NCI-H146 (cell line): ENCODE measurements at places on chromosomes 7 and 10.

GRCh38 chr7:129825209-129825970 lies 127.4 kb downstream of the UBE2H start:
- DNase-seq = peak; percentile 95

DNA sequence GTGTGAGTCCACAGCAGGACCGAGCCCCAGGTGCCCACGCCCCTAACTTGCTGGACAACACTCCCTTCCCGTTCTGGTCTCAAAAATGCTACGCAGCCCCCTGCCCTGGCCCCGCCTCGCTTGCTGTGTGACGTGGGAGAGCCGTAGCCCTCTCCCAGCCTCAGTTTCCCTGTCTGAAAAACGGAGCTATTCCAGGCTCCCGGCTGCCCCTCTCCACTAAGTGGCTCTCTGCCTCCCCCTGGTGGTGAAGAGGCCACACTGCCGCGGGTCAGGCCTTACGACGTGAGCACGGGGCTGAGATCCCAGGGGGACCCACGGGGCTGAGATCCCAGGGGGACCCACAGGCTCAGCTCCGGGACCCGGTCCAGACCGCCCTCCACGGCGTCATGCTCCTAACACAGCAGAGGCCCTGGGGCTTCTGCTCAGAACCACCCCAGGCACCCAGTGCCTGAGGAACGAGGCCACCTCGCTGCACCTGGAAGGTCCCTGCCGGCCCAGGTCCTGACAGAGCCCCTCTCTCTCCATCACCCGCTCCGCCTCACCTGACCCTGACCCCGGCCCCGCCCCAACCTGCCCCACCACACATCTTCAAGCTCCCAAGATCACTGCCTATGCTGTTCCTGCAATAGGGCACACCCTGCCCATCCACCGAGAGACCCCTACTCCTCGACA lies 26.7 kb downstream of the MICALL2 start:
- peak; percentile 51 for DNase-seq

- peak; percentile 37 for DNase-seq
Measured at GRCh38 chr7:103795787-103796186, 193.7 kb downstream of the RELN start.

GRCh38 chr7:97145068-97145467 lies 27.6 kb downstream of the SDHAF3 start:
- DNase-seq = peak; percentile 26

DNA sequence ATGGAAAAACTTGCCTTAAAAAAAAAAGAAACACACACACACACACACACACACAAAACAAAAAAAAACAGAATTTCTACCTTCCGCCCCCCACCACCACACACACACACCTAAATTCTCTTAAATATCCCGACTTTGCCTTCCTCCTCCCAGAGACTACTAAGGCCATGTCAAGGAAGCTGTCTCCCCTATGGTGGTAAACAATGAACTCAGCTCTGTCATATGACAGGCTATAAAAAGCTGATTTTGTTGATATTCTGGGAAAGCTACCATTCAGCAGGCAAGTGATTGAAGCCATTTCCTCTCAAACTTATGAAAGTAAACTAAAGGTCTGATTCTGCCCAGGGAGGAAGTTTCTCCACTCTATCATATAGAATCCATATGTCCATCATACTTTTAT lies 471.0 kb downstream of the GFRA1 start:
- no peak for DNase-seq

DNA sequence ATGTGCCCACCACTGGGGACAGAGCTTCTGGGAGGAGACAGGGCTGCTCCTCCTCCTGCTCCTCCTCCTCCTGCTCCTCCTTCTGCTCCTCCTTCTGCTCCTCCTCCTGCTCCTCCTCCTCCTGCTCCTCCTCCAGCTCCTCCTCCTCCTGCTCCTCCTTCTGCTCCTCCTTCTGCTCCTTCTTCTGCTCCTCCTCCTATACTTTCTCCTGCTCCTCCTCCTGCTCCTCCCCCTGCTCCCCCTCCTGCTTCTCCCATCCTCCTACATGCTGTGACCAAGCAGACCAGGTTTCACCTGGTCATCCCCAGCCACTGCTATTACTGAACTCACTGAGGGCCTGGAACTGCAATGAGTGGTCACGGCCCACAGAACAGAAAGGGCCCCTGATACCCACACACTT lies 154.0 kb upstream of the PPP2R2D start:
- no peak for DNase-seq

DNA sequence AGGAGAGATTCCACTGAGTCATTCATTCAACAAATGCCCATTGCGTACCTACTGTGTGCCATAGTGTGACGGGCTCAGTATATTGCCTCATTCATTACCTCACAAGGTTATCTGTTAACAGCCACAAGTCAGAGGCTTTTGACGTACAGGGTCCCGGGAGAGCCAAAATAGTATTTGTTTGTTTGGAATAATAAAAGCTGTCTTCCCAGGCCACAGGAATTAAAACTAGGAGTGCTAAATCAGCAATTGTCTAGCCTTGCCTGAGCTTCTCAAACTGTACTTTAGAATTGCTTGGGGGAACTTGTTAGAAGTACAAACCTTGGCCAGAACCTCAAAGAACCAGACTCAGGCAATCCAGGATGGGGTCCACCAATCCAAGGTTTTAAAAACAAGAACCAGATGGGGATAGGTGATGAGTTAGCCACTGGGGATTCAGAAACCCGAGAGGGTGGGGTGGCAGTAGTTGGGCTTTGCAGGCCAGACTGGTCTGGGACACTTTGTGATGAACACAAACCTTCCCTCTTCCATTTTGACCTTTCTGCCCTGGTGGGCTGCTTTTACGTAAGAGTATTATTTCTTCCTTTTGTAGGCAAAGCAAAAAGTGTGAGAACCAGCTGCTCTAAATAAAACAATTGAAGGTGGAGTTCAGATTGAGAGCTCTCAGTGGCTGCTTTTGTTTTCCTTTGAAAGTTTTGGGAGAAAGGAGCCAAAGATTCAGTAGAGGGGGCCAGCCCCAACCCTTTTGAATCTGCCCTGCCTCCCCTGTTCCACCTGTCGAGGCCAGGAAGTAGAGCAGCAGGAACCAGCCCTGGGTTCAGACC lies 113.0 kb upstream of the ANLN start:
- no peak for DNase-seq

DNA sequence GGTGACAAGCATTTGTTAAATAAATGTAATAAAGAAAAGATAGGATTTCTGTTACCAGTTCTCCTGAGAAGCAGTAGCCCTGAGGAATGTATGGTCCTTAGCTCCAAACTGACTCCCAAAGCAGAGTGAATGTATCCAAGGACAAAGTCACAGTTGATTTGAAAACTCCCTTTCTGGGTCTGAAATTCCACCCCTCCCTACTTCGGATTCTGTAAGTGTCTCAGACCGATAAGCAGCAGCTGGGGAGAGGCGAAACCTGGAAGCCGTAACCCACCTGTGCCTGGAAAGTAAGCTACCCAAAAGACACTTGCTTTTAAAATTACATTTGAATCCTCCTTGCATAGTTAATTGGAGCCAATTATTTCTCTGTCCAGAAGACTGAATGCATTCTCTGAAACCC lies 122.9 kb upstream of the FRMD4A start:
- no peak for DNase-seq

- DNase-seq = no peak
Measured at GRCh38 chr7:23003505-23004246, 10.3 kb downstream of the HYCC1 start.

DNA sequence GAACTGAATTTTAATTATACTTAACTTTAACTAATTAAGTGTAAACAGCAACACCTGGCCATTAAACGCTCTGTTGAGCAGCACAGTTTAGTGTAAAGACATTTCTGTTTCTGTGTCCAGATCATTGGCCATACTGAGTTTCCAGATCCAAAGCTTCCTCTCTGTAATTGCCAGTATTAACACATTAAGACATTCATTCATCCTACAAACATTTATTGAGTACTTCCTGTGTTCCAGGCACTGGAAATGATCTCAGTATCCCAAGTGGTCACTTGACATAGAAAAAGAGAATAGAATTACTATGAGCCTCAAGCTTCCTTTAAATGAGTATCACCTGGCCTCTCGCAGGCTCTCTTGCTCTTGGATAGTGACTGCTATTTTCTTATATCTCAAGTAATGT lies 618.1 kb downstream of the SORCS3 start:
- no peak for DNase-seq

GRCh38 chr10:7787150-7787856 lies 490 bp downstream of the KIN start:
- DNase-seq = no peak

- peak; percentile 25 for DNase-seq
Measured at GRCh38 chr7:43439631-43440401, 143.1 kb upstream of the STK17A start.

GRCh38 chr10:124978376-124978725 lies 36.4 kb downstream of the ZRANB1 start:
- DNase-seq = no peak

DNA sequence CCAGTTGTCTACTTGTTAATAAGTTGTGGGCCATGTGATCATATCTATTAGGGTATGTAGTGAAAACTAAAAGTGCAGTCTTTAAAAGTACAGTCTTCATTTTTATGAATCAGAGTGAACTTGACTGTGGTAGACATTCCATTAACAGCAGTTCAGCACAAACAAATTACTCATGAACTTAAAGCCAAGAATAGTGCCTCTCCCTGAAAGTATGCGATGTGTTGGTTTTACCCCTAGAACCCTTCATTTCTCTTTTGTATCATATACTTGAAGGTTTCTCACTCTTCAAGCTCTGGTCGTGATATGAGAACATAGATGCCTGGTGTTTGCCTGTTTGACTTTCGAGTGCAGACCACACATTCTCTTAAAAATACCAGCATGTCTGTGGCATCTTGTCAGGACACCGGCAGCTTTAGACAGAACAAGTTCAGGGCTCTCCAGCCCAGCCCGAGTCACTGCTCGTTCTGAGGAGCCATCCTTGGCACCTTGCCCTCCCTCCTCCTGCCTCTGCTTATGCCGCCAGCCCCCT lies 159.3 kb downstream of the LCOR start:
- DNase-seq = no peak

- peak; percentile 69 for DNase-seq
Measured at GRCh38 chr7:106178593-106179134, 66.6 kb upstream of the SYPL1 start.

GRCh38 chr7:55515569-55516279 lies 56.6 kb downstream of the VOPP1 start:
- no peak for DNase-seq

DNA sequence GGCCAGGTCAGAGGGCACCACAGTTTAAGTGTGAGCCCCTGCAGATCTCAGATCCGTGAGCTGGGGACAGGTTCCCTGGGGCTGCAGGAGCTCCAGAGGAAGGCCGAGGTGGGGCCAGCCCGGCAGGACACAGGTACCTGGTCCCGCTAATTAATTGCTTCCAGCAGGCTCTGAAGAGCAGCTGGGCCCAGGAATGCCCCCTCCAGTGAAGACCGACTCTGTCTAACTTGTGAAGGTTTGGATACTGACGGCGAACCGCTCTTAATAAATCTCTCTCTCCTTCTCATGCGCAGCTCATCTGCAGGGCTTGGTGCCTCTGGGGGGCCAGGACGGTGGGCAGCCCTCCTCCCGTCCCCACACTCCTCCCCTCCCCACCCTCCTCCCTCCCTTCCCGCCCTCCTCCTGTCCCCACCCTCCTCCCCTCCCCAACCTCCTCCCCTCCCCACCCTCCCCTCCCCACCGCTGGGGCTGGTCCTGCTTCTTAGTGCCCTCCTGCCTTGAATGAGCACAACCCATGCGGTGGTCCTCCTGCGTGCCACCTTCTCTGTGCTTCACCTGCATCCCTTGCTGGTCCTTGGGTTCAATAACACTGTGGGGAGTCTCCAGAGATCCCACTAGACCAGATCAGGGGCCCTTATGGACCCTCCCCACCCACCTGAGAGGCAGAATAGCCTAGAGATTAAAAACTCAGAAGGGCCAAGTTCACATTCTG lies 38.3 kb downstream of the PDGFA start:
- no peak for DNase-seq

- no peak for DNase-seq
Measured at GRCh38 chr10:71233482-71233892, 21.1 kb downstream of the UNC5B start.

- DNase-seq = no peak
Measured at GRCh38 chr7:35699796-35700305, 4.9 kb upstream of the HERPUD2 start.

DNA sequence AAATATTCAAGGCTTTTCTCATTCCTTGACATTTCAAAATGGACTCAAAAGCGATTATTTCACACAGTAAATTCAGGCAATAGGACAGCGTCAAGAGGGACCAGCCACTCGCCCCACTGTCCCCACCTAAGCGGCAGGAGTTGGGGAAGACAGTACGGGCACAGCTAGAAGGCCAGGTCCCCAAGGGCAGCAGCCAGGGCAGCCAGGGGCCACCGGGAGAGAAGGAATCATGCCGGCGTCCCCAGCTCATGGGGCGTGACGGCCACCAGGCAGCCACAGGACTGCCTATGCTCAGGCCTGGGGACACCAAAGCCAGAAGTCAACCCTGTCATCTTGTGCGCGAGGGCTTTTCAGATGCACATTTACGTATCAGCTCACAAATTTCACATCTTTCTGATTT lies 225.7 kb upstream of the PPP2R2D start:
- DNase-seq = no peak

GRCh38 chr10:124066781-124067714 lies 26.4 kb downstream of the CHST15 start:
- DNase-seq = no peak

DNA sequence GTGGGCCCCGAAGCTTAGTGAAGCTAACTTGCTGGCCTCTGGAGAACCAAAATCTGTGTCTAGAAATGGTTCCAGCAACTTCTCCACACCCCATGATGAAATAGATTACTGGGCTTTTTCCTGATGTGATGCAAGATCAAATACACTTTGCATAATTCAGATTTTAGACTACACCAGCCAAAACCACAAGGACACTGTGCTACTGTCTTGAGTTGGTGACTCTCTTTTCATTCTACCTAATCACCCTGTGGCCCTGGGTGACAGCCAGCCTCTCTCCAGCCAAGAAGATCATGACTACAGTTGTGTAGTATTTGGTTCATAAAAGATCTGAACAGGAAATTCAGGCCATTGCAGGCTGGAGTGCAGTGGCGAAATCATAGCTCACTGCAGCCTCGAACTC lies 22.2 kb downstream of the AZGP1 start:
- DNase-seq = no peak

GRCh38 chr7:135151533-135151932 lies 3.7 kb downstream of the TMEM140 start:
- DNase-seq = no peak

- no peak for DNase-seq
Measured at GRCh38 chr10:816958-817357, 114.5 kb downstream of the LARP4B start.

DNA sequence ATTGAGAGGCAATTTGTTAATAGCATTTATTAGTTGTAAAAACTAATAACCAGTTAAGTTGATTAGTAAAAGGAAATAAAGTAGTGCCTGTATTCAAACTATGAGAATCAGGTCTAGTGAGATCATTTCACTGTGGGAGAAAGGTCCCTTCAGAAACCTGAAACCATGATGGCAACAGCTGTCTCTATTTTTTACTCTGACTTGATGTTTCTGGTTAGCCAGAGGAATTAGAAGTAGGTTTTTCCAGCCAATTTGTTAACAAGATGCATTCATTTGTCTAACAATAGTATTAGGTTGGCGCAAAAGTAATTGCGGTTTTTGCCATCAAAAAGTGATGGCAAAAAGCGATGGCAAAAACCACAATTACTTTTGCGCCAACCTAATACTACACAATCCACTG lies 272.2 kb upstream of the YAE1 start:
- no peak for DNase-seq

- no peak for DNase-seq
Measured at GRCh38 chr7:18798088-18798906, 302.7 kb downstream of the HDAC9 start.
